ENCODE measurements at places on chromosomes 2 and 18.

- DNase-seq, result no peak
Observed at GRCh38 chr2:241896746-241897201, 27.2 kb downstream of the RTP5 start.

DNA sequence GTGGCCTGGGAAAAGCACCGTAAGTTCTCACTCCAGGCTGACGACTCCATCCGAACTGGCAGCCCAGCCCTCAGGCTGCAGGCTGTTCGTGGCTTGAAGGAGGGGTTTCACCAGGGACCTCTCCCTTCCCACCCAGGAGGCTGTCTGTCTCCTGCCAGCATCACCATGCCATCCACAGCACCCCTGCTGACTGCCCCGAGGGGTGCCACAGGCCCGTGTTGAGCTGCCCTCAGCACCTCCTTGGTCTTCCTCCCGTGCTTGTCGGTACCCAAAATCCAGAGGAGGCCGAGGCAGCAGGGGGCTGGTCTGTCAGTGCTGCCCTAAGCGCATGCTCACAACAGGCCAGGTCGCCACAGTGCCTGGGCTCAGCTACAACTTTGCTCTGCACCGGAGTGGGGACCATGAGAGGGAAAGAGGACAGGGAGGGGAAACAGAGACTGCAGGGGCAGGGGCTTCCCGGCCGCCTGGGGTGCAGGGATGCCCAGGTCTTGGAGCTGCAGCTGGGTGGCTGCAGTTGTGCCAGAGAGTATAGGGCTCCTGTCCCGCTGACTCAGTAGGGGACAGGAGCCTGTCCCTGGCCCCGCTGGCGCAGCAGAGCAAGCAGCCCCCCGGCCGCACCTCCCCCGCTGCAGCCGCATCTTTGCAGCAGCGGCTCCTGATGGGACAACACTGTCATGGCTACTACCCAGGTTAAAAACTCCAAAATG is 963.7 kb upstream of the CRIM1 start:
- DNase-seq, result no peak

DNA sequence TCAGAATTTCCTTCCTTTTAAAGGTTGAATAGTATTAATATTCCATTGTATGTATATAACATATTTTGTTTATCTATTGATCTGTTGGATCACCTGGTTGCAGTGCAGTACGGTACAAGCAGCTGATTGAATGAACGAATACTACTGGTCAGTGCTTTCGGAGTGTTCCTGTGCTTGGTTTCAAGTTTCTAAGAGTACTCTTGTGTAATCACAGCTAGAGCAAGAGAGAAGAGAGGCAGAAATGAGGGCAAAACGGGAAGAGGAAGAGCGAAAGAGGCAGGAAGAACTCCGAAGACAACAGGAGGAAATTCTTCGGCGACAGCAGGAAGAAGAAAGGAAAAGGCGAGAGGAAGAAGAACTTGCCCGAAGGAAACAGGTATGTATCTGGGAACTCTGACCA is 40.3 kb upstream of the KCNJ13 start:
- DNase-seq, result no peak

GRCh38 chr2:60551240-60552077 is 2.0 kb downstream of the BCL11A start:
- DNase-seq, result no peak

- peak; percentile 51 for DNase-seq
Observed at GRCh38 chr18:79528846-79529245, 133.1 kb downstream of the NFATC1 start.

DNA sequence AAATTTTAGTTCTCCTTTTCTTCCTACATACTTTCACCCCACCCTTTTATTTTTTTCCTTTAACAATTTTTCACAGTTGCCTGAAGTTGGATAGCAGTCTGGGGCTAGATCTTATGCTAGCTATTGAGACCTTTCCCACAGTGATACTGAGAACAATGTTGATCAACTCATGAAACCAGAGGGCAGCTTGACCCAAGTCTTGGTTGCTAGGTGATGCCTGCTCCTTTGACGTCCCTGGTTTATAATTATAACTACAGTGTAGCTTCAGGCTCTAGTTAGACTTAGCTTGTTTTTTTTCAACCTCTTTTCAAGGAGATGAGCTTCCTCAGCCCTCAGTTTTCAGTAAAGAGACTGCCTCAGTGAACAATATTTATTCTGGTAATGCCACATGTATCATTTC is 648.5 kb downstream of the IRS1 start:
- DNase-seq, result no peak

DNA sequence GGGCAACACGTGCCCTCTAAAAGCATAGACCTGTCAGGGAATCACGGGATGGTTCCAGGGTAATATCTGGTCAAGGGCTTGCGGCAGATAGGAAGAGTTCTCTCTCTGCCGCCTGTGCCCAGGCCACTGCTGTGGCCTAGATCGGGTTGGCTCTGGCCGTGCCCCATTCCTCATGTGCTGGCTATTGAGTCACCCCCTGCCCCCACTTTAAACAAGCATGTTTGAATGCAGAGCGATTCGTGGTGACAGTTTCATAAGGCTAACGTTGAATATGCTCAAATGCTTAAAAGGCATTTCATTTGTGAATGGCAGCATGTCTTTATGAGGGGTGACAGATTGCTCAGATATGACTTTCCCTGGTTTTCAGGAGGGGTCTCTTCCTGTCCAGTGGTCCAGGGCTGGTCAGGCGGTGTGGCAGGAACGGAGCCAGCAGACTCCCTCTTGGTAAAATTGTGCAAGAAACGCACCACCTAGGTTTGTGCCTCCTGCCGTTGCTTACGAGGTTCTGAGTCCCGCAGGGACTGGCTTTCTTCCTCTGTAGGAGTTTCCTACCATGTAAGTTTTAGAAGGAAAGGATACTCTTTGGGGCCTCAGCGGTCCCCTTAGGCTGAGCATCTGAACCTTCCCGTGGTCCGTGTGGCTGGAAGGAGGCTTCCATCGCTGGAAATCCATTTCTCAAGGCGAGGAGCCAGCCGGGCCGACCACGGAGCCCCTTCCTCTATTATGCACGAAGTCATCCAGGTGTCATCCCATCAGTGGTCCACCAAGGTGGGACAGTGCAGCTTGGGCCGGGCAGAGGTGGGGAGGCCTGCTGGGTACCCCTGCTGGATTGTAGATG is 50.2 kb downstream of the AGAP1 start:
- DNase-seq, result no peak

All from activated CD8-positive, alpha-beta memory T cell treated with anti-CD3 and anti-CD28 coated beads for 4 hours (primary cell).